ENCODE measurements at places on chromosomes 7 and 10. TPM values are rescaled to one million over a fixed set of nuclear protein-coding genes. Genes with fewer than 3 reads are reported as not detected.

DNA sequence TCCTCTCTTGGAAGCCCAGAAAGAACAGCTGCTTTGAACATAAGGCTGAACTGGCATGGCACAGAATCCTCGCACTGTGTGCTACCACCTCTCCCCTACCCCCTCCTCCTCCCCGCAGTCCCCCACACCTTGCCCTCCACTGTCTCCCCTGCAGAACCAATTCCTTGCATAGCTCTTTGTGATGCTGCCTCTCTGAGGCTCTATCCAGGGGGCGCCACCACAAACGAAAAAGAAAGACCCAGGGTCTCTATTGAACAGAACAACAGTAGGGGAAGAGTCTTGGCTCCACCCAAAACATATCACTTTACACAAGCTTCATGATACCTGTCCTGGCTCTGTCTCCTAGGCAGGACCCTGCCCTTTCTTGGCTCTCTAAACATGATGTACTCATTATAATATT is 26.2 kb upstream of the EBLN1 start:
- no peak for DNase-seq

DNA sequence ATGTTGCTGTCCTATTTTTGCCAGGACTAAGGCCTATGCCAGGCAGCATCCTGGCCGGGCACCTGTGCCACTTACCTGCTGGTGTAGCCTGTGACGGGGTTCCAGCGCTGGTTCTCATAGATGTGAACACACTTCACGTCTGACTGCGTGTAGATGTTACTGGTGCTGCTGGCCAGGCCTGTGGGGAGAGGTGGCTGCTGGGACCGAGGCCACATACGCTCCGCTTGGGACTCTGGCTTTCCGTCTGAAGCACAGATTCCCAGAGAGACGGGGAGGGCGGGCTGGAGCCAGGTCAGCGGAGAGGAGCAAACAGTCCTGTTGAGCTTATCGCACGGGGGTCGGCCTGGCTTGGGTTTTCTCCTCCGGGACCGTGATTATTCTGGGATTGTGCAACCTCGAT is 16.7 kb downstream of the BHLHA15 start:
- DNase-seq = no peak

GRCh38 chr7:16739863-16740622 is 13.5 kb upstream of the TSPAN13 start:
- DNase-seq = peak; percentile 82

The P4HA1 gene
- total RNA-seq = 100 TPM

The HMX3 gene
- 10.8 TPM for total RNA-seq

The FAM13C gene
- total RNA-seq = 0.03 TPM
